ENCODE measurements at places on chromosomes 16 and 17.
A peak's percentile ranks its signal among the peaks of the same experiment; 100 is the strongest.

DNA sequence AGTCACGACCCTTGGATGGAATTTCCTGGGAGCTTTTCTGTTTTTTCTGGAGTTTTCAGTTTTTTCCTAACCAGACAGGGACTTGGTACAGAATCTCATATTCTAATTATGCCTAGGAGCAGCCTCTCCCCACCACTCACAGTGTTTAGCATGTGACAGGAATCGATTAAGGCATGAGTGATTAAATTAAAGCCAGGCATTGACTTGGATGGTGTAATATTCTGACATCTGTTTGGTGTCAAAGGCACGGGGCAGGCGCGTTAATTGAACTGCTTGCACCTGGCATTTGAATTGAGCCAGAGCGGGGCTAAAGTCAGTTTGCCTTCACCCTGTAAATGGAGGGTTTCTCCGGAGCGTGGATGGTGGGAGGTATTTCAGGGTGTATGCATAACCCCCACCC, 11.9 kb downstream of the MAPT start:
- DNase-seq: no peak

- no peak for DNase-seq
Observed at GRCh38 chr16:5379954-5380353, 282.4 kb upstream of the EEF2KMT start.

DNA sequence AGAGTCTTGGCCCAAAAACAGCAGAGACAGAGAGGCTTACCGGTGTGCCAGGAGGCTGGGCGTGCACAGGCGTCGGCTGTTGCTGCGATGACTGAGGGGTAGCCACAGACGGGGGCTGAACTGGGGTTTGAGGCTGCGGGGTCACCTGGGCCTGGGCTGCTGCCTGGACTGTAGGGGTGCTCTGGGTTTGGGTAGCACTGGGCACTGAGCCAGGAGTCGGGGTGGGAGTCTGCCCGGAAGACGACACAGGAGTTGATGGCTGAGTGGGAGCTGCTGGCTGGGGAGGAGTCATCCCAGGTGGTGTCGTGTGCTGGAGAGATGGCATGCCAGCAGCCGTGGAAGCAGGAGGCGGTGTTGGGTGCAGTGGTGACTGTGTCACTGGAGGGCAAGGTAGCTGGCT, 53.2 kb upstream of the TRAP1 start:
- no peak for DNase-seq

DNA sequence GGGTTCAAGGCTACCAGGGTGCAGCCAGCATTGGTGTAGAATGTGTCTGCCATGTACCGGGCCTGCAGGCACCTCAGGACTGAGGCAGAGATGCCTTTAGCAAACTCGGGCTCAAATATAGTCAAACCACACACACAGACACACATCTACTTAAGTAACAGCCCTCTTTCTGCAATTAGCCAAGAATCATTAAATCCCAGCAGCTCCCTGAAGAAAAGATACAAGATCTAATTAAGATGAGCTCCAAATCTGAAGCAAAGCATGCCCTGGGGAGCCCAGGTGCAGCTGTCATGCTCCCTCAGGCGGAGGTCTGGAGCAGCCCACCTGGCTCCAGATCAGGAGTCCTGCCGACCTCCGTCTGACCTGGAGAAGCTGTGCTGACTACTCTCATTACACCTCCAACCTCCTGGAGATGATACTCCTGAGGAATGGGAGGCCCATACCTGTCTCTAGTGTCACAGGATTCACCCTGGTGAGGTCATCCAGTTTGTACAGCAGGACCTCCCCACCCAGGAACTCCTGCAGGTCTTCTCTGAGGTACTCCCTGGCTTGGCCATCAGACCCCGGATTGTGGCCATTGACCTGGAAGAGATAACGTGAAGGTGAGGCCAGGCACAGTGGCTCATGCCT, 6.9 kb downstream of the MYO19 start:
- DNase-seq: no peak

DNA sequence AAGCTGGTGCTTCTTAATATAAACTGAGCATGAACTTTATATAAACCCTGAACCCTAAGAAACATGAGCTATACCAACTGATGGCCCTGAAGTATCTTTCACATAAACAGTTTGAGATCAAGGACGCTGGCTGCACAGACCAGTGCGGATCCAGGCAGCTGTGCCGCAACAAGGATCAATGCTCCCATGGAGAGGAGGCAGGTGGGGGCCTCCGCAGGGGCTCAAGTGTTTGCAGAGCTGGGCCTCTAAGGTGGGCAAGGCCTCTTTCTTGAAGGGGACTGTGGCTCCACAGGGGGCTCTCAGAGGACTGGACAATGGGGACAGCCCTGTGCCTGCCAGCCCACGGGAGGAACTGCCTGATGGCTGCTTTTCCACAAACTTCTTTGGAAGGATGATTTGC, 46.0 kb downstream of the NDEL1 start:
- DNase-seq: no peak

GRCh38 chr17:2395258-2396181, 5.3 kb downstream of the MNT start:
- DNase-seq: no peak

DNA sequence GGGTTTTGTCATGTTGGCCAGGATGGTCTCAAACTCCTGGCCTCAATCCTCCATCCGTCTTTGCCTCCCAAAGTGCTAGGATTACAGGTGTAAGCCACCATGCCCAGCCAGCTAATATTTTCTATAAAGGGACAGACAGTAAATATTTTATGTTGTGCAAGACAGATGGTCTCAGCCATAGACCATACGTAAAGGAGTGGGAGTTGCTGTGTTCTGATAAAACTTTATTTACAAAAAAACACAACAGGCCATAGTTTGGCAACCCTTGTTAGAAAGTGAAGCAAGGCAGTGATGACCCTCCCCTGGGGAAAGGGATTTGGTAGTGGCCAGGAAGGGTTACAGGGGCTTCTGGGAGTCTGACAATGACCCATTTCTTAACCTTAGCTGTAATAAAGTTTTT, 119.7 kb downstream of the GSG1L start:
- no peak for DNase-seq

DNA sequence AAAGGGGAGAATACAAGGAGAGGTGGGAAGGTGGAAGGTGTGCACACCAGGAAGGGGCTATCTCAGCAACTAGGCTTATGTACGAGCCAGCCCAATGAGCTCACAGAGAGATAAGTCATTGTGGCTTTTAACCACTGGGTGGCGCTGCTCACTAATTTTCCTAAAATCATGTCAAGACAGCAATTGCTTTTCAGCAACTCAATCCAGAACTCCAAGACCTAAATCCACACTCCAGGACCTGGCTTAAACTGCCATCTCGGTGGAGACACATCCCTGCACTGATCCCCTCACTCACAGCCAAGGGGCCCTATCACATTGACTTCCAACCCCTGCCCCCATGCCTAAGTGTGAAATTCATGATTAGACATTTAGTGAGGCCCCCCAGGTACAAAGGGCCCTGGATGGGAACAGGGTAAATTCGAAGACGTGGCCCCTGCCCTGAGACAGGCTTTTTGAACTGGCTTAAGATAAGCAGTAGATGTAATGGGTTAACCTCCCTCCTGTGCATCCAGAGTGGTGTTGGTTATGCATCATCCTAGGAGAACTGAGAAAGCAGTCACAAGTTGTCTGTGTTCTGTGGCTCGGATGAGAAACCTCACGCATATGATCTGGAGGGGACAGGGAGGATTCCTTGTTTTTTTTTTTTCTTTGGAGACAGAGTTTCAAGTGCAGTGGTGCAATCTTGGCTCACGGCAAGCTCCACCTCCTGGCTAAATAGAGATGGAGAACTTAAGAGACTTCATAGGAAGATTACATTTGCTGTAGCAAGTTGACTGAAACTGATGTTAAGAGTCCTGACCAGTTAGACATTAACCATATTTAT, 11.5 kb downstream of the CCL16 start:
- peak; percentile 18 for DNase-seq

DNA sequence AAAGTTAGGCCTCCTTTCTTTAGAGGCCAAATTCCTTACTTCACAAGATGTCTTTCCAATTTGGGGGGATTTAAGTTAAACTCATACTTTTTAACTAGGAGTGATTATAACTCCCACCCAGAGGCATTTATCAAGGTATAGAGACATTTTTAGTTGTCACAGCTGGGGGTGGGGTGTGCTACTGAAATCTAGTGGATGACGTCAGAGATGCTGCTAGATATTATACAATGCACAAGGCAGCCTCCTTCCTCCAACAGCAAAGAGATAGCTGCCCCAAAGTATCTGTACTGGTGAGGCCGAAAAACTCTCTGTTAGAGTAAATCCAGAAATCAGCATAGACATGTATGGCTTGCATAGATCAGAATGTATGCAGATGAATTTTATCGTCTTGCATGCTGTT, 324.0 kb downstream of the HS3ST4 start:
- DNase-seq: no peak

DNA sequence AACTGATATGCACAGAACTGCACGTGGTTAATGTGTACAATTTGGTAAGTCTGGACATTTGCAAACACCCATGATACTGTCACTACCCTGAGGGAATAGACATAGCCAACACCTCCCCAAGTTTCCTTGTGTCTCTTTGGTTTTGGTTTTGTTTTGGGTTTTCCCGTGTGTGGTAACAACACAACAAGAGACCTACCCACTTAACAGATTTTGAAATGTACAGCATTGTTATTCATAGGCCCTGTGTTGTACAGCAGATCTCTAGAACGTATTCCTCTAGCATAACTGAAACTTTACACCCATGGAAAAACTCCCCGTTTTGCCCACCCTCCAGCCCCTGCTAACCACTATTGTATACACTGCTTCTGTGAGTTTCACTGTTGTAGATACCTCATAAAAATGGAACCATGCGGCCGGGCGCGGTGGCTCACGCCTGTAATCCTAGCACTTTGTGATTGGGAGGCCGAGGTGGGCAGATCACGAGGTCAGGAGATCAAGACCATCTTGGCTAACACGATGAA, 76.3 kb upstream of the TBC1D3K start:
- no peak for DNase-seq

- no peak for DNase-seq
Observed at GRCh38 chr16:67146523-67147357, 4.1 kb downstream of the B3GNT9 start.

DNA sequence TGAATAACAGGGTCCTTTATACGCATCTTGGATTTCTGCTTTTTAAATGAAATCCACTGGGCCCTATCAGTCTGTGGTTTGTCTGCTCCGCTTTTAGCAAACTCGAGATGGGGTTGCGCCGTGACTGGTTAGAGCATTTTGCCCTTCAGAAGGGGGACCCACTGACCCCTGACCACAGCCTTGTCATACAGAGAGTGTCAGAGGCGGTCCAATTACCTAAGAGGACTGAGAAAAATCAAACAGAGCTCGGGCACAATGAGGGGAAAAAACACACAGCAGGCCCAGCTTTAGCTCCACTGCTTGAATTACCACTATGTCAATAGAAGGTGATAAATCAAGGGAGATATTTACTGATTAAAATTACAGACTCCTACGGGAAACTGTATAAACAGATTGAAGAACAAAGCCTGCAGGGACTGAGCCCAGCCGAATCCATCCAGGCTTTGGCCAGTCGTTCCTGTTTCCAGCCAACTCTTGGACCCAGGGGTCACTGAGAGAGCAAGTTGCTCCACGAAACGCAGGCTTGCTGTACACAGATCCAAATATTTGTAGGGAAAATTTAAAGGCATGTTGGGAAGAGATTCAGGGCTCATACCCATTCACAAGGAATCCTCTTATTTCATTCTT, 131.9 kb upstream of the ZFHX3 start:
- DNase-seq: no peak

- no peak for DNase-seq
Observed at GRCh38 chr16:53908731-53909130, 204.8 kb downstream of the FTO start.

DNA sequence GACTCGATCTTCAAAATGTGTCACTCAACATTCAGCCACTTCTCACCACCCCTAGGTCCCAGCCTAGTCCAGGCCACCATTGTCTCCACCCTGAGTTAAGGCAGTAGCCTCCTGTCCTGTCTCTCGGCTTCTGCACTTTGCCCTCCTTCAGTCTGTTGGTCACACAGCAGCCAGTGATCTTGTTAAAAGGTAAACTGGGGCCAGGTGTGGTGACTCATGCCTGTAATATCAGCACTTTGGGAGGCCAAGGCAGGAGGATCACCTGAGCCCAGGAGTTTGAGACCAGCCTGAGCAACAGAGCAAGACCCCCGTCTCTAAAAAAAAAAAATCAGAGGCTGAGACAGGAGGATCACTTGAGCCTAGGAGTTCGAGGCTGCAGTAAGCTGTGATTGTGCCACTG, 25.8 kb downstream of the WWP2 start:
- DNase-seq: no peak

GRCh38 chr17:51595826-51596398, 335.6 kb downstream of the UTP18 start:
- DNase-seq: no peak

DNA sequence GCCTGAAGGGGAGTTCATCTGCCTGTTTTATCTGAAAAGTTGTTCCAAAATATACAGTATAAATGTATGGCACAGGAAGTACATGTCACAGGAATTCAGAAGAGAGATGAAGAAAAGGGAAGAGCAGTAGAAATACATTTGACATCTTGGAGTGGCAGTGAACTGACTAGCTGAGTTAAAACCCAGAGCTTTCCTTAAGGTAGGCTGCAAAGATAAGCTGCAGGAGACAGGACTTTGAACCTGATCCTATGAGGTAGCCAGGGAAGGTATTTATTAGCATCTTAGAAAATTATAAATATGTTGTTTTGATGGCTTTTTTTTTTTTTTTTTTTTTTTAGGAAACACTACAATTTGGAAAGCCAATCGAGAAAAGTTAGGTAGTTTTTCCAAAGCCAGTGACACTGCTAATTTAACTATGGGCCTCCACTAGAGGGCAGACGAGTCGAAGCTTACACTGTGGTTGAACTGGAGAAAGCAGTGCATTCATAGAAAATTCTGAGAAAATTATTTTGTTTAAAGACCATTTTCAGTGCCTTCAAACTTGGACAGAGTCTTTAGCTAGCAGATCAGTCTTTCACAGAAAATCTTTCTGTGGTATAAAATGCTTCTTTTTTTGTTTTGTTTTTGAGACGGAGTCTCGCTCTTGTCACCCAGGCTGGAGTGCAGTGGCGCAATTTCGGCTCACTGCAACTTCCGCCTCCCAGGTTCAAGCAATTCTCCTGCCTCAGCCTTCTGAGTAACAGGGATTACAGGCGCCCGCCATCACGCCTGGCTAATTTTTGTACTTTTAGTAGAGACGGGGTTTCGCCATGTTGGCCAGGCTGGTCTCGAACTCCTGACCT, 122.3 kb downstream of the SSH2 start:
- peak; percentile 22 for DNase-seq

- no peak for DNase-seq
Observed at GRCh38 chr16:71568551-71568950, 8.3 kb downstream of the TAT start.

GRCh38 chr17:44865931-44866330, 18.2 kb downstream of the HIGD1B start:
- DNase-seq: no peak

DNA sequence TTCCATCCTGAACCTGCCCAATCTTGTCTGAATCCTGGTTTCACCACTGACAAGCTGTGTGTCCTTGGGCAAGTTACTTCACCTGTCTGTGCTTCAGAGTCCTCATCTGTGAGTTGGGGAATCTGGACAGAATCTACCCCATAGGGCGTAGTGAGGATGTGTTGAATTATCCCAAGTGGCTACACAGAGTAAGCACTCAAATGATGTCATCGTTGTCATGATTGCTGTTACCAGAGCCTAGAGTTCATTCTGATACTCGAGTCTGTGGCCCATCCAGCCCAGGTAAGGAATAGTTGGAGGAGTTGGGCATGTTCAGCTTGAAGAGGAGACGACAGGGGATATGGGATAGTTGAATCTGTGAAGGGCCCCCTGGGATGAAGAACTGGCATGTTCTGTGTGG, 45.9 kb downstream of the MAPT start:
- no peak for DNase-seq

GRCh38 chr16:8572063-8572918, 18.0 kb downstream of the TMEM114 start:
- no peak for DNase-seq

- no peak for DNase-seq
Observed at GRCh38 chr17:29588562-29589411, 661 bp downstream of the GIT1 start.

All from skeletal muscle cell (primary cell).